ENCODE measurements at places on chromosomes 5 and 9.

DNA sequence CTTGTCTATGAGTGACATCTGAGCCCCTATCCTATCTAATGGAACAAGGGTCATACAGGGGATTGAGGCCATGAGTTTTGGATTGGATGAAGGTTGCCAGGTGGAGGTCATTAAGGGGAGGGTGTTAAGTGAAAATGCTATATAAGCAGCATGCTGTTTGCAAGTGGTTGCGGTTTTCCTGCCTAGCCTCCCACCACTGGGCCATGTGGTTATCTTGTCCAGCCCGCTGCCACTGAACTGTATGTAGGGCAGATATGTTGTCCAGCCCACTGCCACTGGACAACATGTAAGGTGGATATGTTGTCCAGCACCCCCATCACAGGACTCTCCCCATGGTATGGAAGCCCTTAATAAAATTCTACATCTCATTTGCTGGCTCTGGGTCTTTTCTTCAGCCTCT lies 200.0 kb downstream of the FGF10 start:
- DNase-seq, result no peak

DNA sequence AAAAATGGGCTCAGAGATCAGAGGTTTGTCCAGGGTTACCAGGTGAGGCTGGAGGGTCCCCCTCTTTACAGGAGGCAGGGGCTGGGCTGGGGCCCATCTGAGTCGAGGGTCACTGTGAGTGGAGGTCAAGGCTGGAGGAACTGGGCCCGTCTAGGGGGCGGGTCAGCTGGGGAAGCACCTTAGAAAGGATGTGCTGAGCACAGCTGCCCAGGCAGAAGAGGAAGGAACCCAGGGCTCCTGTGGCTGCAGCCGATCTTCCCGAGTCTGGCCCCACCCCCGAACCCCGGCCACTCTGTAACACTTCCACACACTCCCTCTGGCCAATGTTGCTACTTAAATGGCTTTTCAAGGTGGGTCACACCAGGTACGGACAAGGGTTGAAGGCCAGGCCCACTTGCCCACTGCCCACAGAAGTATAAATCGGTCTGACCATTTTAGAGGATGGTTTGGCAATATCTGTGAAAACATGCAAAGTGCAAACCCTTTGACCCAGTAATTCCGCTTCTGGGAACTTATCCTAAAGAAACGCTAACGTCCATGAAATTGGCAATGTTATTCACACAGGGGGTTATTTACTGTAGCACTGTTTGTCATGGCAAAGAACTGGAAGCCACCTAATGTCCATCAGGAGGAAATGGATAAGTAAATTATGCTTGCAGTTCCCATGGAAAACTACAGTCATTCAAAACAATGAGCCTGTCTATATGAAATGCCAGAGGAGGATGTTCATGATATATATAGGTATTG lies 30.5 kb upstream of the EEIG1 start:
- no peak for DNase-seq

GRCh38 chr9:13726746-13727145 lies 447.3 kb upstream of the MPDZ start:
- DNase-seq, result no peak

- DNase-seq, result no peak
Measured at GRCh38 chr5:170483701-170484458, 19.9 kb upstream of the KCNIP1 start.

DNA sequence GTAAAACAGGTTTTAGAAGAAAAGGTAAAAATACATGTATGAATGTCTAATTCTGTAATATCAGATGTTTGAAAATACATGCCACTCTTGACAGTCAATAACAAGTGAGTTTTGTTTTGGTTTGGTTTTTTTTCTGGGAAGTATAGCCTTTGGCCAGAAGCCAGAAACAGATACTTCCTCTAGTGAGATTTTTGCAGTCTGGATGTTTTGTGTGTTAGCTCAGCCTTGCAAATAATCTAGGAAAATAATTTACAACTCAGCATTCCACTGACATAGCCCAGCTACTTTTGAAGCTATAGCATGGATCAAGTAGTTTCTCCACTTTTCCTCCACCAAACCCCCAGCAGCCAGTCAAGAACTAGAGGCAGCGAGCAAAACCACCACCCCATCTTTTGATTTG lies 56.7 kb downstream of the SLC1A1 start:
- DNase-seq, result no peak

DNA sequence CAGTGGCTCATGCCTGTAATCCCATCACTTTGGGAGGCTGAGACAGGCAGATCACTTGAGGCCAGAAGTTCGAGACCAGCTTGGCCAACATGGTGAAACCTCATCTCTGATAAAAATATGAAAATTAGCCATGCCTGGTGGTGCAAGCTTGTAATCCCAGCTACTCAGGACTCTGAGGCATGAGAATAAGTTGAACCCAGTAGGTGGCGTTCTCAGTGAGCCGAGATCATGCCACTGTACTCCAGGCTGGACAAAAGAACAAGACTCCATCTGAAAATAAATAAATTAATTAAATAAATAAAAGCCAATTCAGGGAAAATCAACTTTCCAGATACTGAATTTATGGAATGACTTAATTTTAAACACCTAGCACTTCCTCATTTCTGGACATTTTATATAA lies 1722.1 kb downstream of the MAT2B start:
- no peak for DNase-seq

GRCh38 chr5:108579236-108579635 lies 168.5 kb upstream of the FER start:
- no peak for DNase-seq

GRCh38 chr5:124234022-124234769 lies 512.2 kb downstream of the ZNF608 start:
- no peak for DNase-seq

GRCh38 chr9:122791872-122792669 lies 3.3 kb downstream of the OR5C1 start:
- no peak for DNase-seq

- no peak for DNase-seq
Measured at GRCh38 chr9:114246558-114246957, 76.3 kb upstream of the ORM1 start.

GRCh38 chr9:73074176-73074708 lies 77.4 kb upstream of the ANXA1 start:
- no peak for DNase-seq

- no peak for DNase-seq
Measured at GRCh38 chr5:159217236-159217635, 7.9 kb upstream of the RNF145 start.

DNA sequence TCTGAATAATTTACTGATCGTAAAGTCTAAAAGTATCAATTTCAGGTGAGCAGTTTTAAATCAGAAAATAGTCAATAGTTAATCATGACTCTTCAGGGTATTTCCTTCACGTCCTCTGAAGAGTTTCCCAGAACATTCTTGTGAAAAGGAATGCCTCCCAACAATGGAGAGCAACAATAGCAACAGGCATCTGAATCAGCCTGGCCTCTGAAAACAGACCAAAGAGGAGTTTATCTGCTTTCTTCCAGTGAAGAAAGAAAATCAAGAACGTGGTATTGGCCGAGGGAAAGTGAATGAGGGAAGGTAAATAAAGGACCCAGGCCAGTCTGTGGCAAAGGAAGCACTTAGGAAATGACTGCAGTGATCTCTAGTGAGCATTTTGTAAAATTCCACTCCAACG lies 26.1 kb upstream of the RASGEF1C start:
- DNase-seq, result no peak

DNA sequence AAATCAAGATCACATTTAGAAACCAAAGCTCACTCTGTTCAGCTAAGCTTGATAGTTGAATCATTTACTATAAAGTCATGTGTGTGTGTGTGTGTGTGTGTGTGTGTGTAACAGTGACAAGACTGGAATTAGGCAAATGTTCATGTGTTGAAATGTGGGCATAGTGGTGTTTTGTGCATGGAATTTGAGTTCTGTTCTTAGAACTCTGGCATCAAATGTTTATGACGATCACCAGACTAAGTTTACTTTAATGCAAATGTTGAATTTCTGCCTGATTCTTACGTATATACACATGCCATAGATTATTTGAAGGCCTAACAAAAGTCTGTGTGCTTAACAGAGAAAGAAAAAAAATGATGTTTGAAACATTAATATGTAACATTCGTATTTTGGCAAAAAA lies 72.8 kb upstream of the COL5A1 start:
- no peak for DNase-seq

DNA sequence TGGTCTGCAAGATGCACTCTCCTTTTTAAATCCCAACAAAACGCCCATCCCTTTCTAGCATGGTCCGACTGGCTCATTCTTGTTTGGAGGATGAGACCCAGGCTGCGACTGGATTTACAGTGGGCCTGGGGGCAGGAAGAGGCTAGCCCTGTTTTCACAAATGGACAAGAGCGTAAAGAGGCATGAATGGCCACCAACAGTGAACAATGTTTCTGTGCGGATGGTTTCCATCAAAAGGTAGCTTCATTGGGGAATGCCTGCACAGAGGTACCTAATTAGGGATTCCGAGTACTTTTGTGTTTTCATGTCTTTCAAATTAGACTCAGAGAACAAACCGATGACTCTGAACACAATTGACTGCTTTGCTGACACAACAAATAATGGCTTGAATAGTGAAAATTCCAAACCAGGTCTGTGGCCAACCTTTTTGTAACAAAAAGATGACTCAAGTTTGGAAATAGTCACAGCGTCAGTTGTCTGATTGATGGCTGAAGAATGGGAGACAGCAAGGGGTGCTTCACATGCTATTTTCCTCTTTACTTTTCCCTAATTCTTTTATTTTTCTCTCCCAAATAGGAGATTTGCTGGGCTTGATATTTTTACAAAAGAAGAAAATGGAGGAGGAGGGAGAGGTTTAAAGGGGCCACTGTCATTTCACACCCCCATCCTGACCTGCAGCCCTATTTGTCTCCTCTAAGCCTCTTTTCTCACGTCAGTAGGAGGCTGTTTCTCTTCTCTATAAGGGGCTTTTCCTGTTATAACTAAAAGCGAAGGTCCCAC lies 208.1 kb upstream of the S1PR3 start:
- no peak for DNase-seq

DNA sequence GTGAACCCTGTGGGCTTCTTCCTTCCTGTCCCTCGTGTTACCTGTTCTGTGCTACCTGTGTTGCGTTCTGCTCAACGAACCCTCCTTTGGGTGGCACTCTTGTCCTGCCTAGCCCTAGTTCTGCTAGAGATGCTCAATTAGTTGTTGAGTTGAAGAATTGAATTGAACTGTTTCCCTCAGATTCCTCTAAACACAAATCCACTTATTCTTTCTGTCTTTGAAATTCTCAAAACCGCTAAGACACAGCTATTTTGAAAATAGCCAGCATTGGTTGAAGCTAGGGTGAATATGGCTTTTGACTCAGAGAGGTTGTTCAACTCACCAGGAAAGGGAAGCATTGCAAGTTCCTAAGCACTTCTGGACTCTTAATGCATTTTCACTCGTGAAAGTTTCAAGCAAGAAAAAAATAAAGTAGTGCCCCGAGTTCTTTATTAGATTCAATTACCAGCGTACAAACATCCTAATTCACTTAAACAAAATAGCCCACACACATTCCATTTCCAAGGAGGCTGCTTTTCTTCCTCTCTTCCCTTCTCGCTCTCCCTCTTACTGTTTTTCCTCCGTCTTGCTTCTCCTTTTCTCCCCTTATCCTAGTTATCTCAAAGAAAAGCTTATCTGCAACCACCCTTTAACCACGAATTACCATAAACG lies 642 bp upstream of the ITGA1 start:
- peak; percentile 42 for DNase-seq

- DNase-seq, result peak; percentile 34
Measured at GRCh38 chr9:76603448-76603895, 144.5 kb downstream of the GCNT1 start.

DNA sequence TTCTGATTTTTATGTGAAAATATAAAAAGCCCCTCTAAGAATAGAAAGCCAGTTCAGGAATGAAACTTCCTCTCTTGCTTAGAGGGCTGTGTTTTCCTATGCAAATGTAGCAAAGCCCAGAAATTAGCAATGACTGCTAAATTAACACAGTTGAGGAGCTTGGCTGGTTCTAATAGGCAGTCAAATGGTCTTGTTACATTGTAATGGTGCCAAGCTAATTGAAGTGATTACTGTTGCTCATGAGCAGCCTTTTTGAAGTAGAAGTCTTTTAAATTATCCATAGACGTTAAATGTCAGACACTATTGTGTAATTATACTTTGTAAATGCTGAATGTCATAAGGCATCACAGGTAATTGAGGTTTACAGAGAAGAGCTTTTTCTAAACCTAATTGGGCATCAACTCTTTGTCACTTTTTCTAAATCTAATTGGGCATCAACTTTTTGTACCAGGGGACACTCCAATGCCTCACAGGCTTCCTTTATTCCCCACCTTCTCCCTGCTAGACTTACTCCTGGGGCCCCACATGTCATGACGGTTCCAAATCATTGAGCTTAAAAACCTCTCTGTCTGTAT lies 229.1 kb downstream of the PSAT1 start:
- no peak for DNase-seq

GRCh38 chr5:102750151-102750834 lies 4.8 kb upstream of the PAM start:
- no peak for DNase-seq

GRCh38 chr5:159601216-159601615 lies 270.9 kb upstream of the IL12B start:
- peak; percentile 4 for DNase-seq

GRCh38 chr5:62421414-62421813 lies 8.9 kb downstream of the IPO11 start:
- DNase-seq, result no peak

DNA sequence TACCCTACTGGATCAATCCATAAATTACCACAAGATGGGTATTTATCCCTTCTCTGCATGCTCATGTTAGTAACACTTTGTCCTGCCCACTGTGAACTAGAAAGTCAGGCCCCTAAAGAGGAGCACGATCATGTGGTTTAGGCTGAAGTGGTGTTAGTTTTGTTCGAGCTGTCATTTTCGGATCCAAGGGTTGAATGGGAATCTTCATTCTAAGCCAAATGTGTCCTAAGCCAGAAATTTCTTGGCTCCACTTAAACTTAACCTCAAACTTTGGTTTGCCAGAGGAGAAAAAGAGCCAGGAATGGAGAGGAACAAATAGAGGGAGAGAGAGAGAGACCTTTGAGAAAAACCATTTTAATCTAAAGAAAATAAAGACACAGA lies 837.7 kb upstream of the ZNF608 start:
- no peak for DNase-seq

- DNase-seq, result no peak
Measured at GRCh38 chr5:147621016-147621415, 111.1 kb upstream of the DPYSL3 start.

DNA sequence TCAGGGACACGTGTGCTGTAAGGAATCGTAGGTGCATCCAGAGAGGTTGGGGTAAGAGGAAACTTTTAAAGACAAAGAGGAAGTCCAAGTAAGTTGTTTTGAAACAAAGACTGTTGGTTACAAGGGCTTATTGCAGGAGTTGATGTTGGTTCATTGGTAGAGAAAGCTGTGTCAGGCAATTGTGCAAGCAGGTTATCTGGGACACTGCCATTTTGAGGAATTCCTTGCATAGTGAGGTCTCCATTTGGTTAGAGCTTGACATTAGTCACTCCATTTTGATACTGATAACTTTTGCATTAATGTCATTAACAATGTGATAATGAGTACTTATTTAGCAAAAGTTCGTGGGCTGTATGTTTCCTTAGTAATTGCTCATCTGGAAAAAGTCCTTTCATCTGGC lies 24.9 kb downstream of the CNOT6 start:
- no peak for DNase-seq

DNA sequence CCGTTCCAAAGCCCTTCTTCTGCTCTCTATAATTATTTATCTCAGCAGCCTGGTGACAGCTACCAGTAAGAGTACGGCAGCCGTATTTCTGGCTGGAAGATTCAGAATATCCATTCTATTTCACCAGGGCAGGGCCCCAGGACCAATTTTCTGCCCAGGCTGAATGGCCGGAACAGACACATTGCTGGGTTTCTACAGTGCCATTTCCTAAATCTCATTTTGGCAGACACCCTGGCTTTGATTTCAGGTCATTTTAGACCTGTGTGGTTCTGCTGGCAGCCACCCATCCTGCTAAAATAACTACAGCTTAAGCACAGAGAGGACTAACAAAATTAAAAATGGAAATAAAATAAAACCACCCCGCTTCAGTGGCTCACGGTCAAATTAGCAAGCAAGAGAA lies 95.0 kb downstream of the CRB2 start:
- DNase-seq, result no peak
